EH (cell line): ENCODE measurements at places on chromosomes 3 and 15.

- DNase-seq, result peak; percentile 95
Measured at GRCh38 chr3:12841149-12841969, at the start of gene RPL32. Gene RPL32 (minus strand): TSS chr3:12841565. CDS start chr3:12840237, 1,328 bp downstream.

DNA sequence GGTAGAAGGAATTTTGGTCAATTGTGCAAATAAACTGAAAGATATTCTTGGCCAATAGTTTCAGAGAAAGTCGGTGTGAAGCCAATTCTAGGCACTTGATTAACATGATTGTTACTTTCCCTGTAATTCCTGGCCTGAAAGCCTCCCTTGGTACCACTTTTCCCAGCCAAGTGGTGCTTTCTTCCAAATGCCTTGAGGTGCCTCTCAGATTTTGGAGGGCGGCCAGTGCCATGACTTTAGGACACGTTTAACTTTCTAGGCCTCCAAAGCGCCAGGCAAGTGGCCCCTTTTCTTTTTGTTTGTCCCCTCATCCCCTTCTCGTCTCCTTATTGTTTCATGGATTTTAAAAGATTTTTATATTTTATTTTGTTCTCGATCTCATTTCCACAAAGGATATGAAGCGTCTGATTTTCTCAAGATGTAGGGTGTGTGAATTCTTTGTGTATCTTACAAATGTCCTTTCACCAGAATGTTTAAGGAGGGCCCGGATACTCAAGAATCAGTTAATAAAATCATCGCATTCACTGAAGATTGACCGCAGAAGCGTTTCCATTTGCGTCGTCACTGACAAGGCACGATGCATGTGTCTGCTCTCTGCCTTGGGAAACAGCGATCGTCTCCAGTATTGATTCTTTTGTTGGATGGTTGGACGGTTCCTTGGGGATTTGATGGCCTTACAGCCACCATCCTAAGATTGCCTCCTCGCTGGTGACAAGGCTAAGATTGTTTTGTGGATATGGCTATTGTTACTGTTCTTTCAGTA lies 87.8 kb downstream of the ASB7 start:
- DNase-seq, result peak; percentile 16

DNA sequence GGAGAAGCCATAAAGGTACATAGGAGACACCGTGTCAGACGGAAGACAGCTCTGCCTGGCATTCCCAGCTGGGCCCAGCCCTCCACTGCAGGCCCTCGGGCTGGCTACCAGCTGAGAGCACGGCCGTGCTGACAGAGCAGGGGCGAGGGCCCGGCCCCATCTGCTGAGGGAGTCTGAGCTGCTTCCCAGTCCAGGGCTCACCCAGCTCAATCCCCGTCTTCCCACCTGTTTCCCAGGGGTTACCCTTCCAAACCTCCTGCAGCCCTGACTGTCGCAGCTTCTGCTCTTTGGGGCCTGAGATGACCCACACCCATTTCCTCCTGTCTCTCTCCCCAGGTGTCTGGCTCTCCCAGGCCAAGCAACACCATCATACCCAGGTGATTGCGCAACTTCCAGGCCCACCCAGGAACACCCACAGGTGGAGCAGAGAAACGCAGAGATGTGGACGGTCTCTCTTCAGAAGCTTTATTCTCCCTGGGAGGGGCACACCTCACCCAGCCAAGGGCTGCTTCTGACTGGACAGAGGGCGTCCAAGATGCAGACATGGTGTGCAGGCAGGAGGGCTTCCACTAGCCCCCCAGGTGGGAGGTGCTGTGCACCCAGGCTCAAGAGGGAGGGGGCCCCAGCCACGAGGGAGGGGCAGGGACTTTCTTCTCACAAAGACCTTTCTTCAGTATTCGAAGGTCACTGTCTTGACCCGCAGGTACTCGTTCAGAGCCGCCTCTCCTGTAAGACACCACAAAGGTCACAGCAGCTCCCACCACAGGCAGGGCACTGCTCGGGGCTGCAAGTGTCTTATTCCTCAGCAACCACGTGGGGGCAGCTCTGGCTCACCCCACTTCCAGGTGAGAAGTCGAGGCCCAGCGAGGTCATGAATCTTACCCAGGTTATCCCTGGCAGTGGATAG lies 19.4 kb upstream of the SLC41A3 start:
- DNase-seq, result no peak

DNA sequence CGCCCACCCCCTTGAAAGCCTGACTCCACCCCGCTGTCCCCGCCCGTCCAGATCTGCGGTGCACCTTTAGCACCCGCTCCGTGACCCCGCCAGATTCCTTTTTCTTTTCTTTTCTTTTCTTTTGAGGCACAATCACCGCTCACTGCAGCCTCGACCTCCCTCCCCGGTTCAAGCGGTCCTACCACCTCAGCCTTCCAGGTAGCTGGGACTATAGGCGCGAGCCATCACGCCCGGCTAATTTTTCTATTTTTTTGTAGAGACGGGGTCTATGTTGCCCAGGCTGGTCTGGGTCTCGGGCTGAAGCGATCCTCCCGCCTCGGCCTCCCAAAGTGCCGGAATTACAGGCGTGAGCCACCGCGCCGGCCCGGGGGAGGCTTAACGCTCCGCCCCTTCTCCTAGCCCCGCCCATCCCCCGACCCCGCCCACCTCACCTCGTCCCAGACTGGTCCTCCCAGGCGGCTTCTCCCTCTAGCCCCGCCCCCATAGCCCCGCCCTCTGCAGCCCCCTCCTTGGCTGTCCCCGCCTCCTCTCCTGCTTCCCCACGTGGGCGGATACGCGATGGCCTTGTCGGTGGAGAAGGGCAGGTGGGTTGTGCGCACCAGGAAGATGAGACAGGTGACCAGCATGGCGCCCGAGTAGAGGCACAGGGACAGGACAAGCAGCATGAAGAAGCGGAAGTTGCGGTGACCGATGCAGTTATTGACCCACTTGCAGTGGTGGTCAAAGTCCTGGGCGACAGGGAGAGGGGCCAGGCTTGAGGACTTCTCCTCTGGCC lies 3.2 kb downstream of the ZDHHC19 start:
- peak; percentile 57 for DNase-seq

GRCh38 chr3:71011565-71012287 lies 571.8 kb downstream of the FOXP1 start:
- DNase-seq, result no peak
